Stimulated activated CD8-positive, alpha-beta memory T cell treated with anti-CD3 and anti-CD28 coated beads, Interleukin-7, amount 100 ng/mL, for 48 hours (primary cell): ENCODE measurements at places on chromosomes 13 and 19.

DNA sequence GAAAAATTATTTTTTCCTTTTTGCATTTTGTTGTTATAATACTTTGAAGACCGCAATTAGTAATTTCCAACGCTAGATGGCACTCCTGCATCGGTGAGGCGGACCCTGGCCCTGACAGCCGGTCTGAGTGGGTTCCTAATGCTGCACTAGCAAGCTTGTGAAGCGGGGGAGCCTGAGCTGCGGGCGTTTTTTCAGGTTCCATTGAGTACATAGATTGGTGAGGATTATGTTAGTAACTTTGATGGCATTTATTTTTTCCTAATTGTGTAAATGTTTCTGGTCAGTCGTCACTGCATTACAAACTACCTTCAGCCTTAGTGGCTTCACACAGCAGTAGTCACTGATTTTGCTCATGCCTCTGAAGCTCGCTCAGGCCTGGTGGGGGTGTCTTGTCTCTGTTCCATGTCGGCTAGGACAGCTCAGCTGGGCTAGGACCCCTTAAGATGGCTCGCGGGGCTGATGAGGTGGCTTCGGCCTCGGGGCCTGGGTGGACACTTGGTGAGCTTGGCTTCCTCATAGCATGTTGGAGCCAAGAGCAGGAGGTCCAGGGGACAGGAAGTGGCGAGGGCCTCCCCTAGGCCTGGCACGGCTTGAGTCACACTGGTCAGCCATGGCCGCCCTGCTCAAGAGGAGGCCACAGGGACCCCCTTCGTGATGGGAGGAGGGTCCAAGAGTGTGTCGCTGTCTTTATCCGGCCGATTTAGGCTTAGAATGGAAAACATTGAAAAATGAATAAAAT, 25.0 kb downstream of the ERCC5 start:
- no peak for DNase-seq

DNA sequence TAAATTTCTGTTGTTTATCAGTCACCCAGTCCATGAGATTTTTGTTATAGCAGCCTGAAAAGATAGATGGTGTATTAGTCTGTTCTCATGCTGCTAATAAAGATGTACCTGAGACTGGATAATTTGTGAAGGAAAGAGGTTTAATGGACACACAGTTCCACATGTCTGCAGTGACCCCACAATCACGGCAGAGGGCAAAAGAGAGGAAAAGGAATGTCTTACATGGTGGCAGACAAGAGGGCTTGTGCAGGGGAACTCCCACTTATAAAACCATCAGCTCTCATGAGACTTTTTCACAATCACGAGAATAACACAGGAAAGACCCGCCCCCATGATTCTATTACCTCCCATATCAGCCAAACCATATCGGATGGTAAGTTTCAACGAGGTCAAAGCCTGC, 309.2 kb downstream of the LIG4 start:
- DNase-seq = no peak

GRCh38 chr13:99308471-99309087, 1.4 kb upstream of the GPR183 start:
- DNase-seq = no peak

GRCh38 chr19:34972163-34972705, 8.2 kb upstream of the ZNF792 start:
- no peak for DNase-seq

DNA sequence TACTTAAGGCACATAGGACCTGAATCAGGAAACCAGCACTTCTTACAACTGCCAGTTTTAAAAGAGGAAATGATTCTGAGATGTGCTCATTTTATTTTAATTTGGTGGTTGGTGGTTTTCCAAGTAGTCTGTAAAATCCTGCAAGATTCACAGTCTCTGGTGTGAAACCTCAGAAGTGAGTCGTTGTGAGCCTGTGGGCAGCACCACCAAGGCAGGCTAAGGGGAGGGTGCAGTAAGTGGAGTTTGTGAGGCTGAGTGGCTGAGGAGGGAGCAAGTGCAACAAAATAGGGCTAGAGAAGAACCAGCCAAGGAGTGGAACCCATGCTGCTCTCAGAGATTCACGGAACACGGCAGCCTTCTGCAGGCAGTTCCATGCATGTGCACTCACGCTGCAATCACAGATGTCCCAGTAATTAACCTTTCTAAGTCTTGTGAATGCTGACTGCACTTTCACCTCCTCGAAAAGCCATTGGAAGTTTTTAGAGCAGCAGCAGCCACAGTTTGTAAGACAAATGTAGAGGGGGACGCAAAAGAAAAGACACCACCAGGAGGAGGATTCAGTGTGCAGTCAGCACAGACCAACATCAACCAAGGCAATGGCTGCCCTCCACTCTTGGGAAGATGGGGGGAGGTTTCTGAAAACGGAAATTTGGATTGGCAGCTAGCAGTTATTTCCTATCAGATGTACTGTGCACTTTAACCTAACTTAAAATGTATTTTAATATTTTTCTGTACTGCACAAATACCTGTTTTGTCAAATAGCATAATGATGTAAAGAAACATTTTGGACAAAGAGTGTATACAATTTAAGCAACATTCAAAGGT, 44.9 kb downstream of the ESD start:
- DNase-seq = peak; percentile 37

DNA sequence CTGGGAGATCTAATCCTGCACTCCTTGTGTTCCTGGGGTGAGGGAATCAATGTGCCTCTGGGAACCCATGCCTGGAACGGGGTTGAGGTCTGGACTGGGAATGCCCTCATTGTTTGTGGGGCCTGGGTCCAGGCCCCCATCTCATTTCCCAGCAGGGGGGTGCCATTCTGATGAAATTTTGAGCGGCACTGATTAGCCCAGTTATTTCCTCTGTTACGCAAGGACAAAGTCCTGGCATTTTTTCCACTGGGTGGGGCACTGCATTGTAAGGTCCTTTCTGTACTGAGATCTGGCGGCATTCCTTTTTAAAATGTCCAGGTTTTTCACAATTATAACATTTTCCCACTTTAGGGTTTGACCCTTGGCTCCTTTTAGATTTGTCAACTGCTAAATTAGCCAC, 14.8 kb downstream of the FPR3 start:
- no peak for DNase-seq

GRCh38 chr13:70619936-70620335, 511.7 kb upstream of the KLHL1 start:
- no peak for DNase-seq

- DNase-seq = no peak
These were observed 15.2 kb downstream of the ZNF221 start for GRCh38 chr19:43966079-43966694.

DNA sequence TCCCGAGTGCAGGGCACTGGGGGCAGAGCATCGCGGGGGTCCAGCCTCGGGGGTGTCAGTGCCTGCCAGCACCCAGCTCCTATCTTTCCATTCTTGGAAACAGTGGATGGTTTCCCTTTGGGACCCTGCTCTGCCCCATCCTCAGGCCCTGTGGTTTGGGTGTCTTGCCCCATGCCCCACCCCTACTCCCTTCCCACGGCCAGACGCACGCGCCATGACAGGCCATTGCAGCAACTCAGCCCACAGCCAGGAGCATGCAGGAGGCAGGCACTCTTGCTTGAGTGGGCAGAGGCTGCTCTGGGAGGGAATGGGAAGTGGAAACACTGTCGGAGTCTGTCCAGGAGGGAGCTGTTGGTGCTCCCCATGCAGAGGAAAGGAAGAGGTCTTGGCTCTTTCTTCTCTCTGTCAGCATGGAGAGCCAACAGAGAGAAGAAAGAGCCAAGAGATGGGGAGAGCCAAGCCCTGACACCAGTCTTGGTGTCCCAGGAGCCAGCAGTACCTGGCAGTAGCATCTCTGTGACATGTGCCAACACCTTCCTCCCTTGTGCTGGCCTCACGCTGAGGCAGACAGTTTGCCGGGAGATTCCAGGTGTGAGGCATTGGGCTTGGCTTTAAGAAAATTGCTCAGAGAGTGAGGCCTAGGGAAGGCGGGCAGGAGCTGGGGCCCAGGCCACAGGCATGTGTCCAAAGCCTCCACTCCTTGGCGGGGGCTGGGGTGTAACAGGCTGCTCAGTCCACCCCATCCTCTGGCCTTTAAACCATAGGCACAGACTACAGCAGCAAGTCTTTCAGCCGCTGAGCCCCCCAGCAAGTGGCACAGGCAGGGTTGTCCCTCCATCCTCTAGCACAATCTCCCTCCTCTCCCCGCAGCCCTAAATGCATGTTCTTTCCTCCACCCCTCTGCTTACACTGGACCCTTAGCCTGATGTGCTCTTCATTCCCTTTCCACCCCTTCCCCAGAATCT, 86.7 kb upstream of the UQCRFS1 start:
- DNase-seq = no peak

- peak; percentile 29 for DNase-seq
These were observed 1.8 kb upstream of the APOE start for GRCh38 chr19:44903602-44904425.

GRCh38 chr13:100382785-100383184, 205.8 kb downstream of the GGACT start:
- DNase-seq = no peak

- DNase-seq = no peak
These were observed 1695.0 kb downstream of the SLITRK1 start for GRCh38 chr13:82187227-82187626.

GRCh38 chr19:47497821-47498520, 14.0 kb upstream of the KPTN start:
- no peak for DNase-seq

GRCh38 chr13:46334035-46334822, 52.8 kb downstream of the RUBCNL start:
- no peak for DNase-seq

DNA sequence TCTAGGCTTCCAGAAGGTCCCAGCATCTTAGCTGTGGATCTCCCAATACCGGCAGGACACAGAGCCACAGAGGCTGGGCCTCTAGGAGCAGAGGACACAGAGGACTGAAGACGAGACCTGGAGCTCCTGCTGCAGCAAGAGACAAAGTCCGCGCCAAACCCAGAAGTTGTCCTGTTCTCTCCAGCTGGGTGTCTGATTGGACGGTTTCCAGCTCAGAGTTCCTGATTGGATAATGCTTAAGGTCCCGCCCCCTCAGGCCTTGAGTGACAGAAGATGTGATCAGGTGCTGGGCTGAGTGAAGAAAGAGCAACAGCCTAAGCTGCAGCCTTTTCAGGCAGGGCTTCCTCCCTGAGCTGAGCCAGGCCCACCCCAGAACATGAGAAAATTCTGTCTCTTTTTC, 59.9 kb upstream of the ZNF85 start:
- DNase-seq = no peak
